AG04450 (cell line): ENCODE measurements at places on chromosomes 1 and 21. TPM values are rescaled to one million over a fixed set of nuclear protein-coding genes. Genes with fewer than 3 reads are reported as not detected.

TRIM17 gene
- 0.16 and 0.27 TPM in 2 replicates for polyA plus RNA-seq

CTSK gene
- polyA plus RNA-seq, result 65.4 and 72.5 TPM in 2 replicates

SLC5A3 gene
- 7.1 and 9.5 TPM in 2 replicates for polyA plus RNA-seq

ARID4B gene
- 13.3 and 15.6 TPM in 2 replicates for polyA plus RNA-seq

SPRR2E gene
- not detected in 2 replicates for polyA plus RNA-seq
